ENCODE measurements at places on chromosomes 2 and 18.
A peak's percentile ranks its signal among the peaks of the same experiment; 100 is the strongest.

GRCh38 chr2:60581433-60582282 lies 28.2 kb upstream of the BCL11A start:
- DNase-seq = peak; percentile 55

DNA sequence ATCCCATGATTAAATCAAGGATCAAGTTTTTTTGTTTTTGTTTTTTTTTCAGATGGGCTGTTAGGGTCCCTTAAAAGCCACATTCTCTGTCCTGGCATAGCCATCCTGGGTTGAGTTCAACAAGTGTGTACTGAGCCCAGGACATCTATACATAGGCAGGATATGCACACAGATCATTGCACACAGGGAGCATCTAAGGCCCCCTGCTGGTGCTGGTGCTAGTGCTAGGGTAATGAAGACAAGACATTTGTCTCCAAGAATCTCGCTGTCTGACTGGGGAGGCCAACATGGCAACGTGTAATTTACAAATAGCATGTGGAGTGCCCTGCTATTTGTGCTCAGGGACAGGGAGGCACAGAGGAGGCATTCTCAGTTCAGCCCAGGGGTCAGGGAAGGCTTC lies 124.5 kb downstream of the VAPA start:
- no peak for DNase-seq

GRCh38 chr2:40304340-40304739 lies 147.6 kb downstream of the SLC8A1 start:
- DNase-seq = no peak

DNA sequence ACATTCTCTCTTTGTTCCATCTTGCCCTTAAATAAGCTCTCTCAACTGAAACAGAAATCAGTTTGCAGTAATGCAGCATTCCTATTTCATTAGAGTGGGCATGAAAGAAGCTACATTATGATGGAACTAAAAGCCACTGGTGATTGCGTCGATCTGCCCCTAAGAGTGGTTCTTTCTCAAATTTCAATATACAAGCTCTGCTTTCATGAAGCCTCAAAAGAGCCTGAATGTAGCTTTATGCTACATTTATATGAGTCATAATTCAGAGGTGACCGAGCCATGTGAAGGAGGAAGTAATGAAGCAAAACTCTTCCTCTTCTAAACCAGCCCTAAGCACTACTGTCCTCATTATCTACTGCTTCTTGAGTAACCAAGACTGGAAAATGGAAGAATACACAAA lies 64.8 kb upstream of the CYTIP start:
- no peak for DNase-seq

GRCh38 chr2:172094294-172095145 lies 8.2 kb downstream of the DLX2 start:
- no peak for DNase-seq

Data from NCI-H2227 treated with DMSO at 0.1 percent for 48 hours (cell line).